ENCODE measurements at places on chromosomes 5 and 9.

- no peak for DNase-seq
Measured at GRCh38 chr9:114720086-114720676, 38.2 kb upstream of the TEX48 start.

DNA sequence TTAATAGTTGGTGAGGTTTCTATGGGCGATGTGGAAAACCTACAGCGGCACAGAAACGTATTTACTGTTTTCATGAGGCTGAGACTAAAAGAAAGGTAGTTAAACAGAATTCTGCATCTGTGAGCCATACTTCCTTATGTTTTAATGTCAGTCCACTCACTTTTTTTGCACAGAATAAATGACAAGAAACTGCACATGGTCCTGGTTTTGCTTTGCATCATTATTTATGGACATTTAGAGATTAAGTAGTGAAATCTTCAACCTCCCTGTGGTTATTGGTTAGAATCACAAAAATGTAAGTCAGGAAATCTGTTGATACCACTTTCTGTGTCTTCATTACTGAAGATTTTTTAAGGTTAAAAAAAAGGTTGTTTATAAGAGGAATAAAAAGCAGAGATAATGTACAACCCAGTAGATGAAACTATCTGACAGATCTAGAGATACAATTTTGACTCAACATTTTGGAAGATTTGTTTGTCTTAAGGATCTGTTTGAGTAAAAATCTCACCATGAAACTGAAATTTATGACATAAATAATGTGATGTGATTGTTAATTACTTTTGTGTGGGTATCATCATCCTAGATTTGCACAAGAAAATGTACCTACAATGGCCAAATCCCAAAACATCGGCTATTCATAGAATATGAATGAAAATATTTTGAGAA is 2.4 kb downstream of the PRR16 start:
- DNase-seq: no peak

GRCh38 chr5:15691521-15691920 is 191.5 kb downstream of the FBXL7 start:
- no peak for DNase-seq

- DNase-seq: no peak
Measured at GRCh38 chr5:55385846-55386245, 78.1 kb downstream of the MTREX start.

GRCh38 chr9:94086486-94087345 is 2.5 kb downstream of the PTPDC1 start:
- no peak for DNase-seq

DNA sequence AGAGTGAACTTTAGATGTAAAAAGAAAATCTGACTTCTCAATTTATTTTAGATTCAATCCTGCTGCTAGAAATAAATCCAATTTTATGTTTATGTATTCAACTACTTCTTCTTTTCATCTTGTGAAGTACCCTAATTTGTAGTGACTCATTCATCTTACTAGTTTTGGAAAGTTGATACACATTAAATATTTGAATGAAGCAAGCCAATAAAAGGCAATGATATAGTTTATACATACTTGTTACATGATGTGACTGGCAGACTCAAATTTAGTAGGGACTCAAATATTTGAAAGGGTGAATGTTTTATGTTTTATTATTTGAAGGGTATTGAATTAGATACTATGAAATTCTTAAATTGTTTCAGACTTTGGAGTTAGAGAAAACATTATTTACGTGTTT is 34.7 kb downstream of the CSNK1G3 start:
- no peak for DNase-seq

GRCh38 chr9:100206899-100207298 is 107.9 kb downstream of the INVS start:
- DNase-seq: no peak

GRCh38 chr9:95756986-95757385 is 118.5 kb upstream of the ERCC6L2 start:
- peak; percentile 64 for DNase-seq

- DNase-seq: no peak
Measured at GRCh38 chr9:25461416-25461815, 216.8 kb downstream of the TUSC1 start.

DNA sequence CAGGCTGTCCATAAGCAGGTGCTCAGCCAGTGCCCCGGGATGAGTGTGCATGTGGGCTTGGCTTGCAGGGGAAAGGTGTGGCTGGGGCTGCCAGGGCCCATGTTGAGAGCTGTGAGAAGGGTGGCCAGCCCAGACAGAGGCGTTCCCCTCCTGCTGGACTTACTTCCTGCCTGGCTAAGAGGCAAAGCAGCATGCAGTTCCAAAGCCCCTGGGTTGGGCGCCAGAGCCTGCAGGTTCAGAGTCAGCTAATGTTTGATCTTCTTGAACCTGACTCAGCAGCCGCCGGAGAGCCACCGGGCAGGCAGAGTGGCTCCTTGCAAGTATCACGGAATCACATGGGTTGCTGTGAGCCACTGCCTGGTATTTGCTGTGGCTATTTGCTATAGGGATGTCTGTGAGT is 168.4 kb upstream of the MAP1B start:
- DNase-seq: no peak

DNA sequence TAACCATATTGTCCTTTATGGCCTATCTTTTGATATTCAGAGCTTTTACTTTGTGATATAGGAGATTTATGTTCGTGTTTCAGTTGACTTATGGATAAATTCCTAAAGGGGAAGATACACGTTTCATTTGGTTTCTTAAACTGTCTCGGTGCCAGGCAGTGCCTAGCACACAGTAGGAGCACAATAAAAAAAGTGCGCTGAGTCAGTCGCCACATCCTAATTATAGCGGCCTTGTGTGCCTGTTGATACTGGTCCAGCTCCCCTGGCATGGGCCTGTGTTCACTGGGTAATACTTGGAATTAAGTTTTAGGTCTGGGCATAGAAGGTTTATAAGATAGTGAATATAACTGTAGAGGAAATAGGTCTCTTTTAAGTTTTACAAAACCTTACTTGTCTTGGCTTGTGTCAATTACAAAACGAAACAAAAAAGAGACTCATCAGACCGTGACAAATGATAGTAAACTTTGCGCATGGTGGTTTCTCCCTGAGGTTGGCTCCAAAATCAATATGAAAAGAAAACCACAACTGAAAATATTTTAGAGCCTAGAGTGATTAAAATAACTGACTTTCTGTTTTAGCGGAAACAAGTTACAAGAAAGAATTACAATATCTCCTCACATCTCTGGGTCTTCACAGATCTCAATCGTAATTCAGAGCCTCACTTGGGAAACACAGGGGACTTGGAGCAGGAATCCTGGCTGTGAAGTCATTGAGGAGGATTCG is 84.8 kb downstream of the MVB12B start:
- no peak for DNase-seq

GRCh38 chr9:18490641-18491370 is 16.9 kb downstream of the ADAMTSL1 start:
- DNase-seq: peak; percentile 90

DNA sequence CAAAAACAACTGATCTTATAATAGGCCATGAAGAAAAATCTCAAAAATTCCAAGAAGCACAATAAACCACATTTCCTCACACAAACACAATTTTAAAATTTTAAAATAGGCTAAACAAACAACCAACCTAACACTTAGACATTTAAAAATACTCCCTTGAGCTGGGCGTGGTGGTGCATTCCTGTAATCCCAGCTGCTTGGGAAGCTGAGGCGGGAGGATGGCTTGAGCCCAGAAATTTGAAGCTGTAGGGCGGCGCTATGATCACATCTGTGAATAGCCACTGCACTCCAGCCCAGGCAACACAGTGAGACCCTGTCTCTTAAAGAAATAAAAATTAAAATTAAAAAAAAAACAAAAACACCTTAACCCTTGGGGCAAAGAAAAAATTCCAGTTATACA is 36.9 kb upstream of the TESK1 start:
- no peak for DNase-seq
